ENCODE measurements at places on chromosomes 16 and 17. TPM values are rescaled to one million over a fixed set of nuclear protein-coding genes. Genes with fewer than 3 reads are reported as not detected.

GRCh38 chr17:67245073-67245693 lies at the start of gene HELZ:
HELZ (minus strand) TSS chr17:67245196; CDS start chr17:67218804, 26,392 bp downstream.
- DNase-seq = peak; percentile 79

DNA sequence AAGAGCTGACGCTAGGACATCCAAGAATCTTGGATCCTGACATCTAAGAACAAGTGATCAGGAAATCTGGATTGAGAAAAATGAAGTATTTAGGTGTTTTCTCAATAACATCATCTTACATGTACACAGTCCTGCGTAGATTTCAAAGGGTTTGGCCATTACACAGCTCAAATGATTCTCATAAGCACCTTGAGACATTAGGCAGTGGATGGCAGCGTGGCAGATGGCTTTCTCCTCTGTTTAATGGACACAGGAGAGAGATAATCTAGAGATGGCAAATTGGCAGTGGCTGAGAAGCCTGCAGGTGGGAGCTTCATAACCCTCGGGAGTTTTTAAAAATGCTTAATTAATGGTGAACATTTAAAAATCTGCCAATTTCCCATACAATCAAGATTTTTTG lies 137.5 kb downstream of the ZFHX3 start:
- DNase-seq = no peak

- DNase-seq = peak; percentile 56
Observed at GRCh38 chr17:19928299-19928698, 49.3 kb downstream of the AKAP10 start.

GRCh38 chr16:70715860-70716357 lies 30.1 kb upstream of the MTSS2 start:
- DNase-seq = no peak

Gene NPTX1
- not detected for total RNA-seq

Gene RAB37
- total RNA-seq = 1.6 TPM

DNA sequence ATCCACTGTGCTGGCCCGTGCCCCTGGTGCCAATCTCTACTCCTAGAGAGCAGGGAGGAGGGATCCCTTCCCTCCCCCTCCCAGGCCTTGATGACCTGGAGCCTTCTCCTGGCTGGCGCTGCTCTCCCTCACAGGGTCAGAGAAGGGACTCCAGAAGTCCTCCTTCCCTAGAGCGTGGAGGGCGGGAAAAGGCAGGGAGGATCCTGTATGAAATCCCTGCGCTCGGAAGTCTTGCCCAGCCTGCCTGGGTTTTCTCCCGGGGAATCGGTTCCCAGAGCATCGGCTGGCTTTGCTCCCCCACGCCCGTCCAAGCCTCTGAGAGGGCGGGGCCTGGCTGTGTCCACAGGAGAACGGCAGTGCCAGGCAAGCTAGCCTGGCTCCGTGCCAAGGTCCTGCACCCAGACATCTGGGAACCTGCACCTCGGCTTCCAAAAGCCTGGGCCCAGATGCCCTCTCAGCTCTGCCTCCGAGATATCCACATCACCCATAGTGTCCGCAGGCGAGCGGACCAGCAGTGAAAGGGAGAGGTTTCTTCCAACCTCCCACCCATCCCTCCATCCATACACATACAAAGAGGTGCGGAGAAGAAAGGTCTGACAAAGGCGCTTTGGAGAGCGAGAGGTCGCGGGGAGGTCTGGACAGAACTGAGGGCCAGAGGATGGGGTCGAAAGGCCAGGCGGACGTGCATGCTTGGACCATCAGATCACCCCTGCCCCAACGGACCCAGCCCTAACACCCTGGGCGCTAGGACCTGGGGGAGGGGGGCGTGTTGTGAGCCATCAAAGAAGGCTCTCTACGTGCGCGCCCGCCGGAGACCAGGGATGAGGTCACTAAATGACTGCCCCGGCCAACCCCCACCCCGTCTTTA lies 1.1 kb downstream of the MPP2 start:
- DNase-seq = peak; percentile 73

DNA sequence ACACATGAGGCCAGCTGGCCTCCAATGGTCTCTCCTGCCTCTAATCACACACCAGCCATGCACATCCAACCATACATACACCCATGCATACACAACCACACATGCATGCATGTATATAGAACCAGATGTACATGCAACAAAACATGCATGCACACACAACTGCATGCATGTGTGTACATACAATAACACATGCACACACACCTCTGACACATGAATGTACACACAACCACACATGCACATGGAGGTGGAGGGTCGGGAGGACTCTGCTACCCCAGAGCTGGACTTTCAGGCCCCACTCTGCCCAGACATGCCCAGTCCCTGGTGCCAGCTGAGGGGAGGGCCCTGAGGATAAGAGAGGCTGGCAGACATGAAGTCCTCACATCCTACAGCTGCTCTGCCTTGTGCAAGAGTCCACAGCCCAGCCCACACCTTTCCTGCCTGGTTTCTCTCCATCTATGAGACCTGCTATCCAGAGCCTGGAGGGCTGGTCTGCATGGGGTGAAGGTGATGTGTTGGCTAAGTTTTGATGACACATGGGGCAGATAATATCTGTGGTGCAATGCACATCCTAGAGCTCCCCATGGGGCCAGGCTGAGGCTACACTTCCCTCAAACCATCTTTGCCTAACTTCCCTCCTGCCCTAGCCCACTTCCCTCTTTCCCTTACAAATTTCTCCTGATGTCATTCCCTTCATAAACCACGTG lies 50.9 kb upstream of the SDK2 start:
- no peak for DNase-seq

Gene ARHGDIG
- total RNA-seq = not detected

Gene DRC7
- not detected for total RNA-seq

- DNase-seq = no peak
Observed at GRCh38 chr17:7383742-7384488, 3.0 kb downstream of the TNK1 start.

Gene PDE6G
- total RNA-seq = not detected

DNA sequence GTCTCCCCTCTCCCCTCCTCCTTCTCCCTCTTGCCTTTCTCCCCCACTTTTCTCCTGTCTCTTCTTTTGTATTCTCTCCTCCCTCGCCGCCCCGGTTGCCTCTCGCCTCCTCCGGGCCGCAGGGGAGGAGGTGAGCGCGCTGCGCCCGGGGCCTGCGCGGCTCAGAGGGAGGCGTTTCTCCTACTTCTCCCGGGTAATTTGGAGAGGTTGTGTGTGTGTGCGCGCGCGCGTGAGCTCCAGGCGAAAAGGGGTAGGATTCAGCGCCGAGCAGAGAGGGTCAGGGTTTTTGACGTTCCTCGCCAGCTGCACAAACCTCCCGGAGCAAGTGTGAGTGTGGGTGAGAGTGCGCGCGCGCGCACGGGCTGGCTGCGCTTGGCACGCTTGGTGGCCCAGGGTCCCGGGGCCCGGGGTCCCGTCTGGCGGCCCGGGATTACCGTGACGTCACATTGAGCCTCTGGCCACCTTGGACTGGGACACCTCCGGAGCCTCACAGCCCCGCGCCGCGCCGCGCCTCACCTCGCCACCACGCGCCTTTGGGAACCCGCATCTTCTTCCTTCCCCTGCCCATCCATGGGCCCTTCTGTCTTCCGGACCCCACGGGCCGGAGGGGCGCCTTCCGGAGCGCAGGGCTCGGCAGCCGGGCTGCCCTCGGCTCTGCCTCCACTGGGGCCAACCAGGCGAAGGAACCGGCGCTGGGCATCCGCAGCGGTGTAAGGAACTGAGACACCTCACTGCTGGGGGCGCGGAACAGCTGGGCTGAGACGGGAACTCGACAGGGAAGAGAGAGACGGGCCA lies 479 bp downstream of the IRX6 start:
- no peak for DNase-seq

DNA sequence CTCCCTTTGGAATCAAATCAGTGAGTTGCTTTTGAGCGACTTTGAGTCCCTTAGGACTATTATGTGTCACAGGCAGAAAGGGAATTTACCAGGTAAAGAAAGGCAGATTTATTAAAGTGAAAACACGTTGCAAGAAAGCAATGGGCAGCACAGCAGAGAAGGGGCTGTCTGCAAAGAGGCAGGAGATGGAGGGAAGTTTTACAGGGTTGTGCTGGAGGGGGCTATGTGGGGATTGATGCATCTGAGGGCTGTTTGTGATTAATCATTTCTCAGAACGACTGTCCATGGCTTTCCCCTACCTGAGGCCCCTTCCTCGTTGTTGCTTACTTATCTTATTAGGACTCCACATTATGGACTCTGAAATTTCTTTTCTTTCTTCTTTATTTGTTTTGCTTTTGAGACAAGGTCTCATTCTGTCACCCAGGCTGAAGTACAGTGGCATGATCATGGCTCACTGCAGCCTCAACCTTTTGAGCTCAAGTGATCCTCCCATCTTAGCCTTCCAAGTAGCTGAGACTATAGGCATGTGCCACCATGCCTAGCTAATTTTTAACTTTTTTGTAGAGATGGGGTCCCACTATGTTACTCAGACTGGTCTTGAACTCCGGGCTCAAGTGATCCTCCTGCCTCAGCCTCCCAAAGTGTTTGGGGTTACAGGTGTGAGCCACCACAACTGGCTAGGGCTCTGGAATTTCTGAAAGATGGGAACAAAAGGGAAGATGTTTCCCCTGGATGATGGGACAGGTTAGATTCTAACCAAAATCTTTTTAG lies 5.5 kb downstream of the WWP2 start:
- no peak for DNase-seq

DNA sequence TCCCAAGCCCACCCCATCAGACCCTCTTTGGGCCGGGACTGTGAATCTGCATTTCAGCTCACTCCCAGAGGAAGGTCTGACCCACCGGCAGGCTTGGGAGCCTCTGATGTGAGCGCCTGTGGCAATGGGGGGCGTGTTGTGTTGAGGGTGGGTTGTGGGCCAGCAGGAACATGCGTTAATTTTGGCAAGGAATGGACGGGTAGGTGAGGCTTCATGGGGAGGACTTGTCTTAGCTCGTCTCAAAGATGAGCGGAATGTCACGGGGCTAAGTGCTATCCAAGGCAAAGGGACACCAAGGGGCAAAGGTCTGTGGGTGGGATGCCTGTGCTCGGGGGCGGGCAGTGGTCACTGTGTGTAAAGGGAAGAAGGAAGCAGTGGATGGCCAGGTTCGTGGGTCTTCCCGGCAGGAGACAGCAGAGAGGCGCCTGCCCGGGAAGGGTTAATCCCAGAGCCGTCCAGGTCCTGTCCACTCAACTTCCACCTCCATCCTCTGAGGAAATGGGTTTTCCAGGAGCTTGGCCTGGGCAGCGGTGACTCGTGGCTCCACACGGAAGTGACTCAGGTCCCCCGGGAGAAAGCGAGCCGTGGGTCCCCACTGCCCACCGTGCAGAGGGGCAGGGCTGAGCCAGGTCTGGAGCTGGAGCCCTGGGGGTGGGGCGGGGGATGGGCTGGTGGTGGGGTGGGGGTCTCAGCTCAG lies 17.4 kb downstream of the ADGRG1 start:
- no peak for DNase-seq

DNA sequence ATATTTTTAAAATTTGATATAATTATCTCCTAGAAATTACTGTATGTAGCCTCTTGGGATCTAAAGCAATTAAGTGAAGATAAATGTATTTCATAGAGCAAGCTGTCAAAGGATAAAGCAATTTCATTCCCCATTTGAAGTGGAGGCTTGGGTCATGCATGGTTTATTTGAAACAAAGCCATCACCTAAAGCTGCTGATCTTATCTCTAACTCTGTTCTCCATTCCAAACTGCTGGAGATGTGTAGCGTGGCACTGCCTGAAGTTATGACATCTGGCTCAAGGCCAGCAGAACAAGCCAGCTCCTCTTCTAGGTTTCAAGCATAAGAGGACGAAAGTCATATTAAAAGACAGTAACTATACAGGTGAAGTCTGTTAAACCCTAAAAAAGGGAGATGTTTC lies 83.9 kb downstream of the HIC1 start:
- DNase-seq = no peak

DNA sequence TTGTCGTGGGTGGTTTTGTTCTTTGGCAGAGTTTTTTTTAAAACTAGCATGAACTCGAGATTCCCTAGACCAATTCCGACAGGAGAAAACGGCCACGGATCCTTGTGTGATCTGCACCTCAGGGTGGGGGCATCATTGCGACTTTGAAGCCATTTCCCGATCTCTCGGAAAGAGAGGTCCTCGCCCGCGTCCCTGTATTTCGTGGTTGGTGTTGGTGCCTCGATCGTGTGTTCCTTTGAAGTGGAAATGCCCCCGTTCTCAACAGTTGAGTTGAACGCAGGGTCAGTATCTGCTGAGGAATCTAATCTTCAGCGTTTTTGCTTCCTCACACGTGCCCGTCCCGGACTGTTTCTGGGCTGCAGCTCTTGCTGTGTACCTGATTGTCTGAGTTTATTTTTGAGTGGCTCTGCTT lies 1.1 kb downstream of the CRAMP1 start:
- DNase-seq = no peak

DNA sequence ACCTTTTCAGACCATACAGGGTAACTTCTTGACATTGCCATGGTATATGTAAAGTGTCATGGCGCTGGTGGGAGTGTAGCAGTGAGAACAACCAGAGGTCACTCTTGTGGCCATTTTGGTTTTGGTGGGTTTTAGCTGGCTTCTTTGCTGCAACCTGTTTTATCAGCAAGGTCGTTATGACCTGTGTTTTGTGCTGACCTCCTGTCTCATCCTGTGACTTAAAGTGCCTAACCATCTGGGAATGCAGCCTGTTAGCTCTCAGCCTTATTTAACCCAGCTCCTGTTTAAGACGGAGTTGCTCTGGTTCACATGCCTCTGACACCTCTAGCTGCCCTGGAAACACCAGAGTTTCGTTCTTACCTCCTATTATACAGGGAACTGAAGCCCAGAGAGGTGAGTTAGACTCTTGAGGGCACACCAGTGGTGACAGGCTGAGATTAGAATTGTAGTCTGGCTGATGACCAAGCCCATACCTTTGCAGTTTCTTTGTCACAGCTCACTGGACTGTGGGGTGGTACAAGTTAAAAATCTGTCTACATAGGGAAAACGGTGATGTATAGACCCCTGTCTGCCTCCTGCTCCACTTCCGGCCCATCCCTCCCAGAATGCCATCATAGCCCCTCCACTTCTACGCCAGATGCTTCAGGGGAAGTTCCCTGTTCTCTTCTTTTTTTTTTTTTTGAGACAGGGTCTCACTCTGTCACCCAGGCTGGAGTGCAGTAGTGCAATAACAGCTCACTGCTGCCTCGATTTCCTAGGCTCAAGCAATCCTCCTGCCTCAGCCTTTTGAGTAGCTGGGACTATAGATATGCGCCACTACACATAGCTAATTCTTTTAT lies 21.0 kb downstream of the KSR1 start:
- DNase-seq = no peak

DNA sequence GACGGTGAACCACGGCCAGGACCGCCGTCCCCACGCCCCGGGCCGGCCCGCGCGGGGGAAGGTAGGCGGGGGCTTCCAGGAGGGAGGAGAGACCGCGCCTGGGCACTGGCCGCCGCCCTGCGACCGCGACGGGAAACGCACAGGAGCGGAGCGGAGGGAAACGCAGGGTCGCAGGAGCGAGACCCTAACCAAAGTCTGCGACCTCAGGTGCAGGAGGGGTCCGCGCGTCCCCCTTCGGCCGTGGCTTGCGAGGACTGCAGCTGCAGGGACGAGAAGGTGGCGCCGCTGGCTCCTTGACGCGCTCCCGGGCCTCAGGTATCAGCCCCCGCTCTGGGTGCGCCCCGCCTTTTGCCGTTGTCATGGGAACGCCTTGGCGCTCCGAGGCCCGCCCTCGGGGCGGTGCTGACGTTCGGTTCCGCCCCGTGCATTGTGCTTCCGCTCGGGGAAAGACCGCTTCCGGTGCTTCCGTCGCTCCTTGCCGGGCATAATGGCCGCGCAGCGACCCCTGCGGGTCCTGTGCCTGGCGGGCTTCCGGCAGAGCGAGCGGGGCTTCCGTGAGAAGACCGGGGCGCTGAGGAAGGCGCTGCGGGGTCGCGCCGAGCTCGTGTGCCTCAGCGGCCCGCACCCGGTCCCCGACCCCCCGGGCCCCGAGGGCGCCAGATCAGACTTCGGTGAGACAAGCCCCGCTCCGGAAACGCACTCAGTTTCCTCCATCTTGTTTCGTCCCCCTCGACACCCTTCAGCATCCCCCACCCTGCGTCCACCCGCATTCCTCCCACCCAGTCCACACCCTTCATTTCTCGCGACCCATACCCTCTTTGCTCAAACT lies at the start of gene OVCA2:
OVCA2 (plus strand) TSS at position 462 of the 829 bp plus-strand sequence; CDS start at position 488, 26 bp downstream.
- DNase-seq = peak; percentile 95

All from SJSA1 (cell line).